ENCODE measurements at places on chromosomes 5 and 9.

DNA sequence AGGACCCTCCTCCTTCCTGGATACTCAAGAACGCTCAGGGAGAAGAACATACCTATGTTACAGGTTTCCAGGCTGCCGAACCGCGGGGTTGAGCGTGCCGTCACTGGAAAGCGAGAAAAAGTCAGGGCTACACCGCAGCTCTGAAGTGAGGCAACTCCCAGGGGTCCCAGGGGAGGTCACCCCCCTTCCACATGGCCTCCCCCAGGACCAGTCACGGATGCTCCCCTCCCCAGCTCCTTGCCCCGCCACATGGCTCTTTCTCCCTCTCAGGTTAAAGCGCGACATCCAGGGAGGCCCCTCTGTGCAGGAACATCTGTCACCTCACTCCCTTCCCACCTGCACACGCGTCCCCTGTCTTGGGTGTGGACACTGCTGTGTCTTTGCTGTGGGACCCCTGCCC, 44.0 kb upstream of the ZNF354A start:
- DNase-seq = no peak

DNA sequence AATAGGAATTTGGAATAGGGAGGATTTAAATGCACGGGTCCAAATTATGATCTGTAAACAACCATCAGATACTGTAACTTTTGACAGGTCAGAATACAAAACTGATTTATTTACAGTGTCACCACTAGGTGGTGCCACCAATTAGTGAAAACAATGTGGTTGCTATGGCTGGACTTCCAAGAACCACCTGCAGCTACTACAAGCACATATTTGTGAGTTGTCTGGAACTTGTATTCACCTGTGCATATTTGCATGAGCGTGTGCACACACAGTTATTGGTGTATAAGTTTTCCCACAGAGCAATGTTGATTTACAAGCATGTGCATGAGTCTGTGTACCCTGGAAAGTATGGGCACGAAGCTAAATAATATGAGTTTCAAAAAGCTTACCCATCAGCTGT, 3.0 kb upstream of the HRCT1 start:
- DNase-seq = no peak

DNA sequence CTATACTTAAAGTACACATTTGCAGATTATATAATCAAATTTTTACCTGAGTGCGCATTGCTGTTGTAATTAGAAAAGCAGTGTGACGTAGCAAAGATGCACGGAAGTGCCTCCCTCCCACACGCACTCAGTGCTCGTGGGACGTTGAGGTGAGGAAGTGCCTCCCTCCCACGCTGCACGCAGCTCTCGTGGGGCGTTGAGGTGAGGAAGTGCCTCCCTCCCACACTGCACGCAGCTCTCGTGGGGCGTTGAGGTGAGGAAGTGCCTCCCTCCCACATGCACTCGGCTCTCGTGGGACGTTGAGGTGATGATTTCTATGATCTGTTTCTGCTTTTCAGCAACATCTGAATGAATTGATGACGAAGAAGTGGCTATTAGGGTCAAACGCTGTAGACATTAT, 21.0 kb downstream of the EXOC3 start:
- DNase-seq = no peak

- DNase-seq = no peak
These were observed 258.1 kb upstream of the NFIL3 start for GRCh38 chr9:91681461-91682305.

- DNase-seq = no peak
These were observed 984 bp downstream of the STXBP1 start for GRCh38 chr9:127612939-127613582.

DNA sequence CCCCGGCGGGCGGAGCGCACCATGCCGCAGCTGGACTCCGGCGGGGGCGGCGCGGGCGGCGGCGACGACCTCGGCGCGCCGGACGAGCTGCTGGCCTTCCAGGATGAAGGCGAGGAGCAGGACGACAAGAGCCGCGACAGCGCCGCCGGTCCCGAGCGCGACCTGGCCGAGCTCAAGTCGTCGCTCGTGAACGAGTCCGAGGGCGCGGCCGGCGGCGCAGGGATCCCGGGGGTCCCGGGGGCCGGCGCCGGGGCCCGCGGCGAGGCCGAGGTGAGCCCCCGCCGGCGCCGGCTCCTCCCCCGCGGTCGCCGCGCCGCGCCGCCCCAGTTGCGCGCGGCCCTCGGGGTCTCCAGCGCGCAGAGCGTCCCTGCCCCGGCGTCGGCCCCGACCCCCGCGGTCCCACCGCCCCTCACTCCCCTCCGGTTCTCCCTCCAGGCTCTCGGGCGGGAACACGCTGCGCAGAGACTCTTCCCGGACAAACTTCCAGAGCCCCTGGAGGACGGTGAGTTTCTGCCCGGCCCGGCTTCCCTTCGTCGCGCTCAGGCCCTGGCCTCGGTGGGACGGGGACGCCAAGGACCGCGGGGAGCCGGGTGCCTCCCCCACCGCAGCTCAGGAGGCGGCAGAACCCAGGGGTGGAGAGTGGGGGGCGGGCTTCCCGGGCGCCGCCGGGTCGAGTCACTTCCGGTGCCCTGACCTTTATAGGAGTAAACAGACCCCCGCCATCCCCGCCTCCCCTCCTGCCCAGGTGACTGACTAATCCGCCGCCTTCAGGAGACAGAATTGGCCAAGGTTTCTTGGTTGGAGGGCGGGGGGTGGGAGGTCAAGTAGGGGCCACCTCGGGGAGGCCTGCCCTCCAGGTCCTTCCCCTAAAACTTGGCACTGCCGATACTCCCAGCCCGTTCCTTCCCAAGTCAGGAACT, 665 bp downstream of the TCF7 start:
- DNase-seq = no peak

GRCh38 chr9:9045072-9045471, 1245.5 kb upstream of the DMAC1 start:
- DNase-seq = no peak

DNA sequence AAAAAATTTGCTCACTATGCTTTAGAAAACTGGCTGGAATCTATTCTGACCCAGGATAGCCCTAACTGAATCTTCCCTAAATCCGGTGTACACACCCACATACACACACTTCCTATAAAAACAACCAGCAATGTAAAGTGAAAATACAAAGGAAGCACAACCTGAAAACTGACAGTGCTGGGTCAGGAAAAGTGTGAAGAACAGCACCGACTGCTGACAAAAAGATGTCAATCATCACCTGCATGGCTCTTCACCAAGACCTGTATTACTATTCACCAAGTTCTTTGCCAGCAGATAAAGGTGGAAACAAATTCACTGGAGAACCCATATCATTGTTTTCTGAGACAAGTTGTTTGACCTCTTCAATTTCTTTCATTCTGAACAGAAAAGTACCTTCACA, 293.8 kb upstream of the GRAMD2B start:
- no peak for DNase-seq

DNA sequence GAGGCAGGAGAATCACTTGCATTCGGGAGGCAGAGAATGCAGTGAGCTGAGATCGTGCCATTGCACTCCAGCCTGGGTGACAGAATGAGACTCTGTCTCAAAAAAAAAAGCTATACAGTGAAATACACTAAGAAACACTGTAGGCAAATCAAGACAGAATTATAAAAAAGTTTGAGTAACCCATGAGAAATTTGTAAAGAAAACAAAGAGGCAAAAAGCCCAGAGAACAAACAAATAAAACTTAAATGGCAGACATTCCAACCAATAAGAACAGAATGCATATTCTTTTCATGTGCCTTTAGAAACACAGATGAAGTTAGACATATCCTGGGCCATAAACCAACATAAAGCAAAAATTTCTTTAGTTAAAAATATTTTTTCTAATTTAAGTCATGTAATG, 30.6 kb downstream of the ZNF169 start:
- DNase-seq = no peak

DNA sequence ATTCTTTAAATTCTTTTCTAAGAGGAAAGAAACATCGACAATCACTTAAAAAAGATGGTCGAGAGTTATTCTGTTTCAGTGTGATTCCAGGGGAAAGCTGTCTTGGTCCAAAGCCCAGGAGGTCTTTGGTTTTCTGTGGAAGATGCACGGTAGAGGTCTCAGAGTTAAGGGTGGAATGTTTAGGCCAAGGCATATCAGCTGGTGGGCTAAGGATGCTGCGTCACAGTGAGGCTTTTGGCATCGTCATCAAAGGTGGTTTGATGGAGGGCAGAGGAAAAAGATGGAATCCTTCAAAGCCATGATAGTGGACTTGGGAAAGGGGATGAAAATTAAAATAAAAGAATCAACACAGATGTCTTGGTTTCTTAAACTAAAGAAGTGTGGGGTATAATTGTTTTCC, 137.3 kb upstream of the ANKH start:
- no peak for DNase-seq

Data from AG09319 (cell line).